GM12864 (cell line): ENCODE measurements at places on chromosomes 2 and 18.
A peak's percentile ranks its signal among the peaks of the same experiment; 100 is the strongest.

GRCh38 chr2:19702267-19702666 is 199.5 kb downstream of the TTC32 start:
- DNase-seq, result no peak

DNA sequence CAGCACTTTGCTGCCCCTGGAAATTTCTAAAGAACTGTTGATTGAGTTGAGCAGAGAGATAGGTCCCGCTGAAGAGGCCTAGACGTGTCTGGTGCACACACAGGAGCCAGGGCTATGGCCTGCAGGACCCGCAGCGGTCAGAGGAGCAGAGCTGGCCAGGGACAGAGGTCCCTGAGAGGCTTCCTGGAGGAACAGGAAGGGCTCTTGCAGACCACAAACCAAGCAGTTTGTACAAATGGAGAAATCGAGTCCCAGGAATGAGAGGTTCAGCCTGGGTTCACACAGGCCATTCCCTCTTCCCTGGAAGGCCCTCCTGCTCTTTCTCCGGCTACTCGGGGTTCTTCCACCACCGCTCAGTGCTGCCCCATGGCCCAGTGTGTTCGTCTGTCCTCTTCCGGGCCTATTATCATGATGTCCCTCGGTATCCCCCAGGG is 1.2 kb upstream of the BIN1 start:
- no peak for DNase-seq

GRCh38 chr2:3256605-3257004 is 121.0 kb downstream of the EIPR1 start:
- no peak for DNase-seq

GRCh38 chr2:174038462-174038861 is 73.3 kb upstream of the SP3 start:
- peak; percentile 43 for DNase-seq

DNA sequence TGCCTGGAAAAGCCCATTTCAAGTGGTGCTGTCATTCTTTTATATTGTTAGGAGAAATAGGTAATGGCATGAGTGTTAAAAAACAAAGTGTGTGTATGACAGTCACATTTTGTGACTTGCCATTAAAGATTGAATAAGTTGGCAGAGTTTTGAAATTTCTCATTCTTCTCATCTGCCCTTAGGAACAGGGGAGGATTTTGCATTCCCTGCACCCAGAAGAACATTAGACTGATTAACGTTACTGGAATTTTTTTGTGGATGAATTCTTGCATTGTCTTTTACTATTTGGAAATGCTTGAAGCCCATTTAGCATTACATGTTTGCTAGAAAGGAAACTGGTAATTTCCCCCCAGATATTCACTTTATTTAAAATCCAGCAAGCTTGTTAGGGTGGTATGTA is 162.2 kb downstream of the BABAM2 start:
- DNase-seq, result no peak

DNA sequence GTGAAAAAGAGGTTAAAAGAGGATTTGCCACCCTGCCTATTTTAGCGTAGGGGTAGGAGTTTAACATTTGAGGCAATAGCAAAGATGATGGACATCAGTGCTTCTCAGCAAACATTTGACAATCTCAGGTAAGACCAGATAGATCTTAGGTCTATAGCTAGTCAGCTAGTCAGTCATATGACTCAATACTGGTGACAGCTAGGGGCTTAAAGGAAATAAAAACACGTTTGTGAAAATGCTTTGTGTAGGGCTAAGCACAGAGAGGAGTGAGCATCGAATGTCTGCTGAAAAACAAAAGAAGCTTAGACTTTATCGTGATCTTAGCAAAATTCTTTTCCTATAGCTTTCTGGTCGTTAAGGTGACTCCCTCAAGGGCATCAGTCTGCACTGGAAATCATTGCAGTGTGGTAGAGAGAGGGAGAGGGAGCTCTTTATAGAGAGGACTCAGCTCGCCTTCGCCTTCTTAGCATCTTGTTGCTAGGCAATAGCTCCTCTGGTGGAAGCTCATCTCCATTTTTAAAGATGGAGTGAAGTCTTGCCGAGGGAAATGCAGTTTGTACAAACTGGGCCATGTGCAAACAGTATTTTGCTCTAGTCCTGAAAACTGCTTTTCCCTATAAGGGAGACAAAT is 62.8 kb upstream of the SLC38A11 start:
- no peak for DNase-seq

DNA sequence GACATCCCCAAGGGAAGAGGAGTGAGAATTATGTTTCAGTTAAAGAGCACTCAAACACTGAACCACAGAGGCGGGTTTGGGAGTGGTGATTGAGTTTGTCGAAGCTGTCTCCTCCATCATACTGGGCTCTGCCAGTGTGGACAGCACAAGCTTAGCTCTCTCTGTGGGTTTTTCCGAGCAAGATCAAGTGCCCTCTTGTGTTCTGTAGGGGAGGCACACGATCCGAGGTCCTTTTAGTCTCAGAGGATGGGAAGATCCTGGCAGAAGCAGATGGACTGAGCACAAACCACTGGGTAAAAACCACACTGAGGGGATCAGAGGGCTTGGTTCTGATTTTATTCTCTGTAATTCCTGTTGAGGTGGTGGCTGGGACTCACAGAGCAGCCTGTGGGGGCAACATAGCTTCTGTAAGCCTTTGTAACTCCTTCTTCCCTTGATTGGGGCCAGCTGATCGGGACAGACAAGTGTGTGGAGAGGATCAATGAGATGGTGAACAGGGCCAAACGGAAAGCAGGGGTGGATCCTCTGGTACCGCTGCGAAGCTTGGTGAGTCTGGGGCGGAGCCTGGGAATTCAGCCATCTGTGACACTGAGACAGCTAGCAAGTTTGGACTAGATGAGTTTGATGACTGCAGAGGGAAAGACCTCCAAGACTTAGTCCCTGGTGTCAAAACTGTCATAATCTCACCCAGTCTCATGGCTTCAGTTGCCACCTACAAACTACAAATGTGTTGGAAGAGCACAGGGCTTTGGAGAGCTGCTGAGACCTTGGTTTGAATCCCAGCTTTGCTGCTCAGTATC is 2.0 kb downstream of the NAGK start:
- DNase-seq, result no peak

GRCh38 chr18:59075923-59076322 is 63.8 kb upstream of the SEC11C start:
- no peak for DNase-seq

- no peak for DNase-seq
Measured at GRCh38 chr2:214881647-214882202, 72.2 kb upstream of the BARD1 start.

- DNase-seq, result no peak
Measured at GRCh38 chr2:104716061-104716460, 137.9 kb upstream of the POU3F3 start.

- no peak for DNase-seq
Measured at GRCh38 chr2:191001032-191001431, 12.9 kb downstream of the STAT1 start.

DNA sequence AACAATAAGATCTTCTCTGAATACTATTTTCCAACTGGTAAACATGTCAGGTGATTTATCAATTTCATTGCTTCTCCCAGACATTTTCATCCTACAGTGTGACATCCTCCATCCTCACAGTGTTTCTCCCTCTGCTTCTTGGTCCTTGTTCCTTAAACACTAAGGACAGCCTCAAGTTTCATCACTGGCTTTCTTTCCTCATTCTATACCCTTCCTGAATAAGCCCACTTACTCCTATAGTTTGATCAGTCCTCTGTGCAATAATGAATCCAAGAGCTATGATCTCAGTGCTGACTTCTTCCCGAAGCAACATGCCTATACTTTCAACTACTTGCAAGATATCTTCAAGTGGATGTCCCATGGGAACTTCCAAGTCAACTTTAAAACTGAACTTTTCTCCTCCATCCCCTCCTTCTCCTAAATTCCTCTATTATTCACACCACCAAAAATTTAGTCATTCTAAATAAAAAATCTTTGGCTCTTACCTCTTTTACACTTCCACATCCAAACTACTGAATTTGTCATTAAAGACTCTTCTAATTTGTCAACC is 87.6 kb downstream of the FAM228A start:
- DNase-seq, result no peak

GRCh38 chr2:71544919-71545571 is 91.7 kb downstream of the DYSF start:
- DNase-seq, result no peak

- DNase-seq, result no peak
Measured at GRCh38 chr2:197078535-197078934, 152.0 kb upstream of the PGAP1 start.

- DNase-seq, result no peak
Measured at GRCh38 chr2:206158563-206159345, 490 bp downstream of the NDUFS1 start.

DNA sequence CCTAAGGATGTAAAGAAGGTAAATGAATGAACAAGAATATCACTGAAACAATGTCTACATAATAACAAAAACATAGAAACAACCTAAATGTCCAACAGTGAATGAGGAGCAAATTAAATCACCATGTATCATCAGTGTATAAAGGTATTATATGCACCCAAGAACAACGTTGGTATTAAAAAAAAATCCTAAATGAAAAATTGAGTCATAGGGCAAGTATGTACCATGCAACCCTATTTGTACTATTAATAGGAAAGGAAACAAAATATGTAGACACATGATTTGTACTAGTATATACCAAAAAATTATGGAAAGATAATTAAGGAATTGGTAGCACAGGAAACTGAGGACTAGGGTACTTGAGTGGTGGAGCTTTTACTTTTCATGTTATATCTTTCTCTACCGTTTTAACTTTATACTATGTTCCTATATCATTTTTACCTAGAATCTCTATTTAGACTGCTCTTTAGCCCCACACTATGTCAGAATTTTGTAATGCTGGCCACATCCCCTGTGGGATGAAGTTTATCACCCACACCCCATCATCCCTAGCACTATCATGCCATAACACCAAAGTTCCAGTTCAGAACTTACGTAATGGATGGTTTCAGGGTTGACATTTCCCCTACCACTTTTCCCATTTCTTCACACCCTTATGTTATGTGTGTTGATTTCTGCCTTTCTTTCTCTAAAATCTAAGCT is 25.6 kb downstream of the IKZF2 start:
- DNase-seq, result no peak

DNA sequence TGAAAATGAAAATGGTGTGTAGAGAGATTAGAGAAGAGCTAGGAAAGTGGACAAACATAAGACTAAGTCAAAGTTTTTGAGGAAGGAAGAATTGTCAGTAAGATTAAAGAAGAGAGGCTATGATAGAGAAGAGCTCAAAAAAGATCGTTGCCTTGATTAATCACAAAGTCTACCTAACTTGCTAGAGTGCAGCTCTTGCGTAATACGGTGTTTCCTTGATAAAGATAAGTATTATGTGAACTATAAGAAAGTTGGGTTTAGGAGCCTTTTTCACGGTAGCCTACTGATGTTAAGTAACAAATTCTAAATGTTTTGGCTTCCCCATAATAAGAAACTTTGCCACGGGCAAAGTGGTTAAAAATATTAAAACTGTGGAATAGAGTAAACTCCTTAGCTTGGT is 226.4 kb upstream of the NRXN1 start:
- no peak for DNase-seq

- no peak for DNase-seq
Measured at GRCh38 chr2:111165084-111165483, 44.4 kb downstream of the BCL2L11 start.

DNA sequence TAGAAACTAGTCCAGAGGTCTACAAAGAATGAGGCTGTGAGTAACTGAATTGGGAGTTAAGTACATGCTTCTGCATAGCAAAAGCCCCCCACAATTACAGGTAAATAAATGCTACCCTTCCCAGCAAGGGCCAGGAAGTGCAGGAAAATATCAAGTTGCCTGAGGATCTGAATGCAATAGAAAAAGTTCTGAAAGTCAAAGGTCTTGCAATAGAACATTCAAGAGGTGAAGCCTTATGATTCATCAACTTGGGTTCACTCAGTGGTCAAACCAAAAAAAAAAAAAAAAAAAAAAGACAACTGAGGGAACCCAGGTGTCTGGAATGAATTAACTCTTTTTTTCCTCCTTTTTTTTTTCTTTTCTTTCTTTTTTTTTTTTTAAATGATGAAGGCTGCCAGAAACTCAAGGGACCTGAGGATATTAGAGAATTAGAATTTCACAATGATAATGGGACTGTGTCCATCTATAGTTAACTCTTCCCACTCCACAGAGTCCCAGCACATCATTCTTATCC is 42.9 kb upstream of the RFX8 start:
- DNase-seq, result no peak

DNA sequence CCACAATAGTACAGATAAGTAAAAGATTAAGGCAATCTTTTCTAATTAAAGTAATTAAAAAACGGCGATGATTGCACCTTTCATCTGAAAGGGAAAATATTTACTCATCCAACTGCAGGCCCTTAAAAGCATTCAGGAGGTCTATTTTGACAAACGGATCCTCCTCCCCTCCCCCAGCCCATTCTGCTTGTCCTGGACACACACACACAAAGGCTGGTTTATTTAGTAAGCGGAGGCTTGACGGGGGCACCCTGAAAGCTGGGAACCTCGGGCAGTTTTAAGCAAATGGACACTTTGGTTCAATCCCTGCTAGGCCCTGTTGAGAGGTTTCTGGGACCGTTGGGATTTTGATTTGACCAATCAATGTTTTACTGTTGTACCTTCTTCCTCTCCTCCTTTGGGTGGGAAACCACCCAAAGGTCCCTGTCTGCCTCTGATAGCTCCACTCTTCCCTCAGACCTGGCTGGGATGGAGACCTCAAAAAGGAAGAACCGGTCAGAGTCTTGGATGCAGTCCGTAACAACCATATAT is 135.8 kb upstream of the HAAO start:
- no peak for DNase-seq

DNA sequence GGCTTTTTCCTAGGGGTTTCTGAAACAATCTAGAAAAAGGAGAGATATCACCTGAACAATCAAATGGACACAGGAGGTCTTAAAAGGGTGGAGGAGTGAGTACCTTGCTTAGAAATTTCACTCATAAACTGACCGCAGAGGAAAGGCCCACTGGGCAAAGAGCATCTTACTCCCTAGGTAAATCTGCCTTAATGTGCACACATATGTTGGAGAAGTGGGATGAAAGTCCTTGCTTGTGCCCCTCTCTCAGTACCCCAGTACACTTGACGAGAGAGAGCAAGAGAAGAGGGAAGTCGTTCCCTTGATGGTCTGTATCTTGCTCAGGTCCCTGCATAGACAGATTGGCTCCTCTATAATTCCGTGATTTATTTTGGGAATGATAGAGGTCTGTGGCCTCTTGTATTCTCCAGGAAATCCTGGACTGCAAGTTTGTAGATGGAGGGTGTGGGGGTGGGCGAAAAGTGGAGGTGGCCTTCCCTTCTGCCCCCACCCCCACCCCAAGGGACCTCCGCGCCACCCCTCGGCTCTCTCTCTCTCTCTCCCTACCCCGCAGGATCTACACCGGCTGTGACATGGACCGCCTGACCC is 6.8 kb downstream of the TBR1 start:
- DNase-seq, result no peak
